CD4-positive, alpha-beta T cell treated with Interleukin-15 for 4 hours (primary cell): ENCODE measurements at places on chromosomes 7 and 10.

DNA sequence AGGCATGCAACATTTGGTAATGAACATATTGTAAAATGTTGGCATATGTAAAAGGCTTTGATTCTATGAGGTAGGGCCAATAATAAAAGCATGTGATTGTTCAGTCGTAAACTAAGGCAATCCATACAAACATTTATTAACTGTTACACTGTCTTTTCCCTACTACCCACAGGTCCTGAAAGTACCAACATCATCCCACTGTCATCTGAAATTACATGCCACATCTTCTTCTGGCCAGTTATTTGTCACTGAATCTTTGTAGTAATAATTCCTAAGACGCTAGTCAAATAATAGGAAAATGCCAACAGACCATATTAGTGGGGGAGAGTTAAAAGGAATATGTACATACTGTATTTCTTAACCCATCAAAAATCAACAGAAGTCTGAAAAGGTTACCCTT lies 27.2 kb downstream of the DNAJC1 start:
- DNase-seq: no peak

GRCh38 chr10:74021248-74022055 lies 23.5 kb downstream of the VCL start:
- no peak for DNase-seq

GRCh38 chr7:149217570-149217969 lies 21.9 kb upstream of the ZNF212 start:
- DNase-seq: no peak

GRCh38 chr10:113030453-113030852 lies 80.4 kb downstream of the TCF7L2 start:
- DNase-seq: no peak

GRCh38 chr7:69814421-69814962 lies 216.2 kb downstream of the AUTS2 start:
- DNase-seq: no peak

DNA sequence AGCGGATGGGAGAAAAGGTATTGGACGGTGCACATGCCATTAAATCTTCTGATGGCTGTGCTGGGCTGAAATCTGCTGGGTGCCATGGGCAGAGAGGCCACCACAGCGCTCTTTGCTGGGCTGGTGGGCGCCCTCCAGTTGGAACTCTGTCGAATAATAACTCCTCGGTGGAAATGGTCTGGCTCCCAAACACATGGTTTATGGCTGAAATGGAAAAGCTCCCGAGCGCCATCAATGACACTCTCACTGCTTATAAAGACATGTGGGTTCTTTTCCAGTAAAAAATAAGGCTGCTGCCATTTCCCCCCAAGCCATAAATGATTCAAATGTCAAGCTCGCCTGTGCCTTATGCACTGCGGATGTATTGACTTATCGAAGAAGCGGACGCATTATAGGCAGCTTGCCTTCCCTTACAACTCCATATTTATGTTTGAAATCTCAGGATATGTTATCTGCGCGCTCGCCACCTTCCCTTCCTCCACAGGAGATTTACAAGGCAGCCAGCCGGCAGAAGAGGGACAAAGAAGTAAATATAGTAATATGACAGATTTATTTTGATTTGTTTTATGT lies 239.0 kb upstream of the MKI67 start:
- DNase-seq: no peak

- DNase-seq: no peak
Observed at GRCh38 chr7:33215992-33216391, 86.6 kb downstream of the BBS9 start.

DNA sequence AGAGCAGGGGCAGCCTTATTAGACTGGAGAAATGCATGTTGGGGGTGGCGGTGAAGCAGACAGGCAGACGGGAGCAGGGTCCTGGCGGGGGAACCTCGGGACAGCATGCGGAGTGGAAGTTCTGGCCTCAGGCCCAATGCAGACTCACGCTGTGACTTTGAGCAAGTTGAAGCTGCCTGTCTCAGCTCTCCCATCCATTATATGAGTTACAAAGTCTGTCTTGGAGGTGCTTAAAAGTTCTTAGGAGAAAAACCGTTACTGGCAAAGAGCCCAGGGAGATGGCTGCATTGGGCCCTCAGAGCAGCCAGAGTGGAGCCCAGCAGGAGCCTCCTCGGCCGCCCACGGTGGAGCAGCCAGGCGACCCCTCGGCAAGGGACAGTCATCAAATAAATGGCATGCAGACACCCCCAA lies 509.5 kb downstream of the PLXNA4 start:
- no peak for DNase-seq

- no peak for DNase-seq
Observed at GRCh38 chr10:60892571-60892970, 51.4 kb downstream of the RHOBTB1 start.

DNA sequence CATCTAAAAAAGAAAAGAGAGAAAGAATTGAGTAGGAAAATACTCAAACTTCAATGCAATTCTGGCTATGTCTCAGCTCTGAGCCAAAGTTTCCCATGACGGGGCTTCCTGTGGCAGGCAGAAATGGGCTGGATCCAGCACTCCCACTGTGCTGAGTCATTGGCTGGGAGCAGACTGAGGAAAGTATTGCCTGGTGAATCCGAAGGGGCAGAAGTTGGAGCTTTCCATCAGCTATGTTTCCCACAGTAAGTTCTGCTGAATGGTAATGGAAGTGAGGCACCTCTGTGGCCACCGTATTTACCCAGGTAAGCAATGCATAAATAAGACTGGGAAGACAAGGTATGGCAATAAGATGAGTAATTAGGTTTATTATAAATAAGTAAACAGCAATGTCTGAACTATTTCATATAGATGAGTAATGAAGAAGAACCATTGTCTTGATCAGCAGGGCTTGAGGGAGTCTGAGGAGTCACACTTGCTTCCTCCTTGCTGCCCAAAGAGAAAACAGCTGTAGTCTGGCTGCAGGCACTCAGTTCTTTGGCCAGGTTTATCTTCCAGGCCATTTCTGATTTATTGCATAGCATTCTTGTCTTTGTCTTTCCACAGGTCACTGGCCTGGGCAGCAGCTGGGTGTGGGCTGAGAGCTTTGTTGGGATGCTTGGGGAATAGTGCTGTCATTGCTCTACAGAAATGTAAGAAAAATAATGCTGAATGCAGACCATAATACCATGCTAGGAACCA lies 255.3 kb downstream of the DNAJB9 start:
- no peak for DNase-seq

DNA sequence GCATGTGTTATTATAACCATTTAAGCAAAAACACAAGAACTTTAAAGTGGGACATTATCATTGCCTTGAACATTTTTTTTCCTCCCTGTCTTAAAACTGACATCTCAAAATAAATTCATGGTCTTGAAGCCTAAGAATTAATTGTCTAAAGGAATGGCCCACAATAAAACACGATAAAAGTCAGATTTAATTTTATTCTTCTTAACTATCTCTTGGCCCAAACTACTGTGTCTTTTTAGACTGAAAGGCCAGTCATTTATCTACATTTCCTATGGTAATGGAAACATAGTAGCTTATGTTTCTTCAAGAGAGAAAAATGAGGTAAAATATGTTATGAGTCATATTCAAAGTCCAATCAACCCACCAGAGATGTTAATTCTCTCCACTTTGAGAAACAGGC lies 24.4 kb upstream of the ETV1 start:
- DNase-seq: no peak

GRCh38 chr7:71131256-71132126 lies 453 bp upstream of the GALNT17 start:
- DNase-seq: no peak

DNA sequence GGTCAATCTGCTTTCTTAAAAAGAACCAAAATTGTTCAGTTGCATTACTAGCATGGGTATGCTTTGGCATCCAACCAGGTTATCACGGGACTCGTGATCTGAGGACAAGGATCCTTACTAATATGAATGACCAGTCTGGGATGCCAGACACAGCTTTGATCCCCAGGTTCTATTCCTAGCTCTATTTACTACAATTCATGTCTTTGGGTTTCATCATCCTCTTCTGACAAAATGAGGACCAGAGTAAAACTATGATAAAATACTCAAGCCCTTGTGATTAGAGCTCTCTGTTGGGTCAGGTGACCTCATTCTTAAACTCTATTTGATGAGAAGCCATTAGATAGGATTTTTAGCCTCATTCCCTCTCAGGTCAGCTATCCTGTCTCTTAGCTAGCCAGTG lies 119.8 kb downstream of the SLC25A13 start:
- DNase-seq: no peak

DNA sequence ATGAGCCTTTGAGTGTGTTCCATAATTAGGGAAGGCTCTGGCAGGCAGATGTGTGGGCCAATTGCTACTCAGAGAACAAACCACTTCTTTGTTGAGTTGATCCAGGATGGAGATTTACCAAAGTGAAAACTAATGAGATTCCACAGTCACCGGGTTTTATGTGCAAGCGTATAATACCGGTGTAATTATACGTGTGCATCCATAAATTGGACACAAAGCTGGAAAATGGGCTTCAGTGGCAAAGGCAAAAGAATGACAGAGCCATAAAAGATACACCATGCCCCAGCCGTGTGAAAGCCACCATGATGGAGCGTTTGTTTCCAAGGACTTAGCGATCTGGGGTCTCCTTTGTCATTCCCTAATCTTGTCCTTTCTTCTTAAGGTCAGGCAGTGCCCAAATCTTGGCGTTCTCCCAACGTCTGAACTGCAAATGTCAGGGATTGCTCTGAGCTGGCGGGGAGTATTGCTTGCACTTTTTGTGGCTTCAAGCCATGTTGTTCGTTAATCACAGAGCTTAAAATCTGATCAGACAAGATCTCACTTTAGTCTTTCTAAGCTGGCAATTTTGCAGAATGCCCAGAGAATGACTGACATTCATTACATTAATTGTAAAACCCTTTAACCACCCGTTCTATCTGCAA lies 70.1 kb downstream of the NPTX2 start:
- no peak for DNase-seq

GRCh38 chr10:13016426-13016825 lies 14.9 kb upstream of the CCDC3 start:
- DNase-seq: no peak

DNA sequence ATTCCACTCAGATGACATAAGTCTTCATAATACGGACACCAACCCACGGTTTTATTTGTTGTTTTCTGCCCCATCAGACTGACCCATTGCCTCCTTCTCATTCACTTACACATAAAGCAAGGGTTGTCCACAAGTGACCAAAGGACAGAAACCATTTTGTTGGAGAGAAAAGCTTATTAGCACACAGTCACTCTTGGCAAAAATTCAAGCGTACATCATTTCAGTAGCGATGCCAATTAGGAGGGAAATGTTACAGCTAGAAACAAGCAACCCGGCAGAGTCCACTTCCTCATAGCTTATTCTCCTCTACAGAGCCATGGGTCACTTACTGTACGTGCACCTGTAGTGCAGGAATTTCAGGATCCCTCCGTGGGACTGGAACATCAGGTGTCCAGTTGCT lies 23.0 kb downstream of the ABLIM1 start:
- no peak for DNase-seq

GRCh38 chr7:30511973-30512662 lies 7.5 kb upstream of the GGCT start:
- no peak for DNase-seq

GRCh38 chr7:140238778-140239652 lies 62.2 kb upstream of the KDM7A start:
- no peak for DNase-seq

- no peak for DNase-seq
Observed at GRCh38 chr7:45610660-45611299, 36.6 kb downstream of the ADCY1 start.

DNA sequence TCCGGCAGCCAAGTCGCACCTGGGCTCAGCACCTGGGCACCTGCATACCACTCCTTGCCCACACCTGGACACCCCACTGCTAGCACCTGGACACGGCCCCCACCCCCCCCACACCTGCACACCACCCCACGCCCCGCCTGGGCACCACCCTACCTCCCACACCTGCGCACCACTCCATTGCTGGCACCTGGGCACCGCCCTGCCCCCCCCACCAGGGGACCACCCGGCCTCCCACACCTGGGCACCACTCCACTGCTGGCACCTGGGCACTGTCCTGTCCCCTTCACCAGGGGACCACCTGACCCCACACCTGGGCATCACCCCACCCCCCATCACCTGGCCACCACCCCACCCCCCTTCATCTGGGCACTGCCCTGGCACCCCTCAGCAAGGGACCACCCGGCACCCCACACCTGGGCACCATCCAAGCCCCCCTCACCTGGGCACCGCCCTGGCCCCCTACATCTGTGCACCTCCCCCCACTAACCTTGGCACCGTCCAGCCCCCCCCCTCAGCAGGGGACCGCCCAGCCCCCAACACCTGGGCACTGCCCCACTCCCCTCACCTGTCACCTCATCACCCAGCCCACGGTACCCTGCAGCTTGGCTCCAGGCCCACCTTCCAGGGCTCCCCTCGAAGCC lies 33.8 kb upstream of the RNF32 start:
- no peak for DNase-seq

GRCh38 chr7:141313896-141314295 lies 237.3 kb upstream of the AGK start:
- no peak for DNase-seq

GRCh38 chr7:100170101-100170897 lies 1.9 kb upstream of the GAL3ST4 start:
- DNase-seq: no peak

DNA sequence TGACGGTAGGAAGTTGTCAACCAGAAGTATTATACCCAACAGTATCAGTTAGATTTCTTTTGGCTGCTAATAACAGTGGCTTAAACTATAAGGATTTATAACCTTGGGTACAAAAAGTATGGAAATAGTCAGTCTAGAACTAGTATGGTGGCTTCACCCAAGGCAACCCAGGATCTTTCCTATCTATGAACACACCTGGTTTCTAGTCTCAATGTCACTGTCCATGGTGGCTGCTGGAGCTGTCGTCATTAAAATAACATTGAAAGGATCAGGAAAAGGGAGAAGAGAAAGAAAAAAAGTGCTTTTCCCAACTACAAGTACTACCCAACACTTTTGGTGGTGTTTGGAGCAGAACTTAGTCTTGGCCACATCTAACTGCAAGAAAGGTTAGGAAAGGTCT lies 27.7 kb downstream of the PHTF2 start:
- DNase-seq: no peak

DNA sequence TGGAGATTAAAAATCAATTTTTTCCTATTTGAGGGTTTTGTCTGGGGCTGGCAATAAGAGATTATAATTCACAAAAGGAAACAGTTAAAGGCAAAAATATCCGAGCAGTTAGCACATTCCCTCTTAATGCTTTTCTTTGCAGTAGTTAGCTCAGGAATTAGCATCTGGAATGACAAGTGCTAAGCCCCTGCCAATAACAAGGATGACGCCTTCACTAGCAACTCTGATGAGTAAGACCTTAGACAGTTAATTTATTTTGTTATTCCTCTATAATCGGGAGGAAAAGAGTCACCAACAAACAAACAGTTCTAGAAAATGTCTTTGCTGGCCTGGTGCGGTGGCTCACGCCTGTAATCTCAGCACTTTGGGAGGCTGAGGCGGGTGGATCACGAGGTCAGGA lies 151.3 kb downstream of the TRIL start:
- no peak for DNase-seq
